ENCODE measurements at places on chromosomes 1 and 21. TPM values are rescaled to one million over a fixed set of nuclear protein-coding genes. Genes with fewer than 3 reads are reported as not detected.

GRCh38 chr1:227913396-227913763 is 34.4 kb downstream of the WNT9A start:
- no peak overlapping the region for H3K4me3 ChIP-seq
- DNase-seq, result no peak
- peaks cover 12% of the 10 kb centered on the region for H3K27me3 ChIP-seq
- H3K4me1 ChIP-seq, result no peaks in the 10 kb centered on the region

GRCh38 chr1:52684545-52684944 is 13.6 kb downstream of the COA7 start:
- H3K4me3 ChIP-seq, result no peak overlapping the region
- H3K36me3 ChIP-seq, result peaks cover 10% of the 10 kb centered on the region
- DNase-seq, result no peak
- H3K27me3 ChIP-seq, result no peaks in the 10 kb centered on the region
- H3K4me1 ChIP-seq, result no peaks in the 10 kb centered on the region

DNA sequence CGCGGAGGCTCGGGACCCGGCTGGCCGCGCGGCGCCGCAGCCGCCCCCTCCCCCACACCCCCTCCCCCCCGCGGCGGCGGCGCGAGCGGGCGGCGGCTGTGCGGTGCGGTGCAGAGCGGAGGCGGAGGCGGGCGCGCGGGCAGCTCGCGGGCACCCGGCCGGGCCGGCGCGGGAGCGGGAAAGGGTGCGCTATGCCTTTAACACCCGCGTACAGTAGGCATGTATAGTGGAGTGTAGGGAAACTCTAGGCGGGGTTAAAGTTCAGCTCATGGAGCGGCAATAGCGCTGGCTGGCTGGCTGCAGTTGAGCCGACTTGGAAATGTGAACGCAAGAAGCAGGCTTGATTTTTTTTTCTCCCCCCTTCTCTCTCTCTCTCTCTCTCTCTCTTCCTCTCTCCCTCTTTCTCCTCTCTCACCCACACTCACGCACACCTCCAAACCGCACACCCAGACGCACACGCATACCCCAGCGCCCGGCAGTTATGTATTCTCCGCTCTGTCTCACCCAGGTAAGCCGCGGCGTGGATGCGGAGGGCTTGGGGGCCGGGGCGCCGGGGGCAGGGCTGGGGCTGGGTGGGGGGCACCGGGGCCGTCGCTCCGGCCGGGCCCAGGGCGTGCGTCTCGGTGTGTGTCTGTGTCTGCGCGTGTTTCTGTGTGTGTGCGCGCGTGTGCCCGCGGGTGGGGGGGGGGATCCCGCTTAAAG is at the start of gene NFIA:
TSS of gene NFIA (plus strand) at position 251 of the 702 bp plus-strand sequence.
- no peaks in the 10 kb centered on the region for H3K4me1 ChIP-seq
- peak; percentile 50 for DNase-seq
- peak within 1 kb of the TSS; percentile 65 for H3K4me3 ChIP-seq

Gene SPATA1
- polyA plus RNA-seq, result not detected

Gene C1QTNF12
- polyA plus RNA-seq, result 2.6 TPM

Gene REN
- polyA plus RNA-seq, result 1.2 TPM

DNA sequence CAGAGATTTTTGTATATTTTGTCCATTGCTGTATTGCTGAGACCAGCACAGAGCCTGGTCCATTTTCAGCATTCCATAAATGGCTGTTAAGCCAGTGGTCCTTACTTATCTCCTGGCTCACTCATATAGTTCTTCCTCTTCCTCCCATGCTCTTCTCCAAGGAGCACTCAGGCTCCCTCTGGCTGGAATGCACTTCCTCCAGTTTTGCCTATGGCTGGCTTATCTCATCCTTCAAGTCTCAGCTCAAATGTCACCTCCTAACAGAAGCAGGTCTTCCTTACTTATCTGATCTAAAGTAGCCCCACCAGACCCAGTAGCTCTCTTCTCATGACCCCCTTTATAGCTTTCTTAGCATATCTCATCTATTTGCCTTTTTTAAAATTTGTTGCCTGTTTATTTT is 146.9 kb downstream of the SLC30A10 start:
- DNase-seq, result no peak
- H3K27me3 ChIP-seq, result no peaks in the 10 kb centered on the region
- H3K36me3 ChIP-seq, result no peaks in the 10 kb centered on the region

Gene OR2T4
- not detected for polyA plus RNA-seq

DNA sequence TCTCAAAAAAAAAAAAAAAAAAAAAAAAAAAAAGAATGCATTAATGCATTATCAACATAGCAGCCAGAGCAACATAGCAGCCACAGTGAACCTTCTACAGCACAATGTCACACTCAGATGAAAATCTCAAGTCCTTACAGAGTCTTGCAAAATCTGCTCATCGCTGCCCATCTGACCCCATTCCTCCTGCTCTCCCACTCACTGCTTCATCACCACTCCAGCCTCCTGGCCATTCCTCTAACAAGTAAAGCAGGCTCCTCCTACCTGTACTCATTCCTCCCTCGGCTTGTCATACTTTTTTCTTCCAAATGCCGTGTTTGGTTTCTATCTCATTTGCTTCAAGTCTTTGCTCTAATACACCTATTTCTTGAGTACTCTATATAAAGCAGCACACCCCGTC is 29.5 kb downstream of the BRINP2 start:
- H3K4me1 ChIP-seq, result no peaks in the 10 kb centered on the region
- DNase-seq, result no peak
- H3K27ac ChIP-seq, result no peak overlapping the region
- no peaks in the 10 kb centered on the region for H3K36me3 ChIP-seq
- H3K4me3 ChIP-seq, result no peak overlapping the region
- H3K27me3 ChIP-seq, result no peaks in the 10 kb centered on the region

- H3K4me3 ChIP-seq, result no peak overlapping the region
- peak; percentile 11 for DNase-seq
- no peaks in the 10 kb centered on the region for H3K27me3 ChIP-seq
These were observed 59.3 kb upstream of the NEGR1 start for GRCh38 chr1:72341661-72342060.

Gene F3
- 126 TPM for polyA plus RNA-seq

Gene SRSF11
- 149 TPM for polyA plus RNA-seq

DNA sequence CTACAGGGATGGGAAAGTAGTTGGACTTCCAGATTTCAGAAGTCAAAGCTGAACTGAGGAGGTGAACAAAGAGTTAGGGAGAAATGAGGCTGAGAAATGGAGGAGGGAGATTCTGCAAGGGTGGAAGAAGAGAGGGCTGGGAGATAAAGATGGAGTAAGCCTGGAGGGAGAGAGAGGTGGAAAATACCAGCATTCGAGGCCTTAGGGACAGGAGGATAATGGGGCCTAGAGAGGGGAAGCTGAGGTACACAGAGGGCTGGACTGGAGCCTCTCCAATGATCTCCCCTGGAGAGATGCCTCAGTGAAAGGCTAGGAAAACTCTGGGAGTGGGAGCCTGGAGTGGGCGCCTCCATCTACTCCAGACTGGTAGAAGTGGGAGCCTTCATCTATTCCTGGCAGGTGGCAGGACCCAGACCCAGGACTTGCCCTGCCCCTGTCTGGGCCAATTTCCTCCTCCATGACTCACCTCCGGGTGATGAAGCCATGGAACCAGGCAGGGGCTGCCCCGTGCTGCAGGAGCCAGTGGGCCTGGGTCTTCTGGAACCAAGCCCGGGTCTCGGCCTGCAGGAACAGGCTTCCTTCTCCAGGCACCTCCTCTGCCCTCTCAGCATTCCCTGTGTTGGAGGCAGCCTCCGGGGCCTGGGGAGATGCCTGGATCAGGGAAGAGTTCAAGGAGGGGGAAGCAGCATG is 1.9 kb downstream of the SH2D2A start:
- no peak for DNase-seq
- no peaks in the 10 kb centered on the region for H3K36me3 ChIP-seq
- H3K27ac ChIP-seq, result no peak overlapping the region
- H3K27me3 ChIP-seq, result peaks cover 35% of the 10 kb centered on the region
- peaks cover 14% of the 10 kb centered on the region for H3K4me1 ChIP-seq

- H3K4me1 ChIP-seq, result no peaks in the 10 kb centered on the region
- H3K27me3 ChIP-seq, result no peaks in the 10 kb centered on the region
These were observed 16.6 kb upstream of the CD55 start for GRCh38 chr1:207304710-207305488.

DNA sequence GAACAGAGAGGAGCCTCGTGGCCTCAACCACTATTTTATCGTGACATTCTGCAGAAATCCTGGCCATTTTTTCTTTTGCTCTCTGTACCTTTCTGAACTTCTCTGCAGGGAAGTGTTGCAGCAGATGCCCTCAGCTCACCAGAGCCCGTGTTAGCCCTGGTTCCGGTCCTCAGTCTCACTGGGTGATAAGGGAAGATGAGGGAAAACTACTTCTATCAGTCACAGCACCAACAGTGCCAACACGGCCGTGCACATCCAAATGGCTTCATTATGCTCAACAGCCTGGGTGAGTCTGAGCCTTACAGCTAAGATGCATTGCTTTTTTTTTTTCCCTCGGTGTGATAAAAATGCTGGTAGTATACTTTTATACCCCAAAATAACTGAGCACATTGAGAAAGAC is 93.0 kb downstream of the KIF26B start:
- H3K4me1 ChIP-seq, result no peaks in the 10 kb centered on the region
- H3K27ac ChIP-seq, result no peak overlapping the region
- no peak for DNase-seq
- no peaks in the 10 kb centered on the region for H3K27me3 ChIP-seq

Gene PDC
- not detected for polyA plus RNA-seq

DNA sequence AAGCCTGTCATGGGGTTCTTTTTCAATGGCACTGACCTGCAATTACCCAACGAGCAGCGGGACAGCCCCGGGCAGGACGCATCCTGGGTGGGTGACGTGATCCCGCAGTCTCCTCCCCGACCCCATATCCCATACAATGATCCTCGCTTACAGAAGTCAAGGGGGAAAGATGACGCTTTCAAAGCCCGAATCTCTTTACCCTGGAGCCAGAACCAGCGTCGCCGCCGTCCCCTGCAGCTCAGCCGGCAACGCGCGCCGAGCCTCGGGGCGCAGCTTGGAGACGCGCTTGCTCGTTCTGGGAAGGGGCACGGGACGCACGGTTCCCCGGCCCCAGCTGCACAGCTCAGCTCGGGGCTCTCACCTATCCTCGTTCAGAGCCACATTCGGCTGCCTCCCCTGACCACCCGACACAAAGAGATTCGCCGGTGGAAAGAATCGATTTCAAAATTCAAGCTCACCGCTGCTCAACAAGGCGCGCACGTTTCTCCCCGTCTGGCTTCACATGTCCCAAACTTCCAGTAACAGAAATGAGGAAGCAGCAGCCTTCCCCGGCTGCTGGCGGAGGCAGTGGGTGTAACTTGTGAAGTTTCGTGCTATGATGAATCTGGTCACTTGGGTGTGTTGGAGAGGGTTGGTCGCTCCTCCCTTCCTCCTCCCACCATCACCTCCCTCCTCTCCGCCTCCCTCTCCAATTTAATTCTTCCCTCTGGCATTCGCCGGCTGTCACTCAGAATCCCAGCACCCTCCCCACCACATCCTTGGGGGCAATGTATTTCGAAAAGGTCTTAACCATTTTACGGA is at the start of gene TIAM1:
TSS of gene TIAM1 (minus strand) at position 582 of the 801 bp plus-strand sequence. CDS start 77,289 bp downstream, outside the sequence.
- peak; percentile 66 for DNase-seq
- no peaks in the 10 kb centered on the region for H3K36me3 ChIP-seq
- peak within 1 kb of the TSS; percentile 54 for H3K4me3 ChIP-seq
- H3K4me1 ChIP-seq, result no peaks in the 10 kb centered on the region

DNA sequence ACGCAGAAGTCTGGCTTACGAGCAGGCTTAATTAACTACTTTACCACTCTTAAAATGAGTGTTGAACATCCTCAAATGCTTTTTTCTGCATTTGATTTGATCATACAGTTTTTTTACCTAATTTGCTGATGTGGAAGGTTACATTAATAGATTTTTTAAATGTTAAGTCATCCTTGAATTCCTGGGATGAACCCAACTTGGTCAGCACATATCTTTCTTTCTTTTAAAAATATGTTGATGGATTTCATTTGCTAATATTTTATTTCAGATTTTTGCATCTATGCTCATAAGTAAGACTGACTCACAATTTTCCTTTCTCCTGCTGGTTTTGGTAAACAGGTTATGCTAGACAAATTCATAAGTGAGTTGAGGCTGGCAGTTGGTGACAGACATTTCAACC is 82.9 kb downstream of the LHX4 start:
- peaks cover 3% of the 10 kb centered on the region for H3K36me3 ChIP-seq
- H3K27ac ChIP-seq, result no peak overlapping the region
- peak; percentile 39 for DNase-seq

Gene GBP4
- not detected for polyA plus RNA-seq

Gene NHLH1
- 0.26 TPM for polyA plus RNA-seq

DNA sequence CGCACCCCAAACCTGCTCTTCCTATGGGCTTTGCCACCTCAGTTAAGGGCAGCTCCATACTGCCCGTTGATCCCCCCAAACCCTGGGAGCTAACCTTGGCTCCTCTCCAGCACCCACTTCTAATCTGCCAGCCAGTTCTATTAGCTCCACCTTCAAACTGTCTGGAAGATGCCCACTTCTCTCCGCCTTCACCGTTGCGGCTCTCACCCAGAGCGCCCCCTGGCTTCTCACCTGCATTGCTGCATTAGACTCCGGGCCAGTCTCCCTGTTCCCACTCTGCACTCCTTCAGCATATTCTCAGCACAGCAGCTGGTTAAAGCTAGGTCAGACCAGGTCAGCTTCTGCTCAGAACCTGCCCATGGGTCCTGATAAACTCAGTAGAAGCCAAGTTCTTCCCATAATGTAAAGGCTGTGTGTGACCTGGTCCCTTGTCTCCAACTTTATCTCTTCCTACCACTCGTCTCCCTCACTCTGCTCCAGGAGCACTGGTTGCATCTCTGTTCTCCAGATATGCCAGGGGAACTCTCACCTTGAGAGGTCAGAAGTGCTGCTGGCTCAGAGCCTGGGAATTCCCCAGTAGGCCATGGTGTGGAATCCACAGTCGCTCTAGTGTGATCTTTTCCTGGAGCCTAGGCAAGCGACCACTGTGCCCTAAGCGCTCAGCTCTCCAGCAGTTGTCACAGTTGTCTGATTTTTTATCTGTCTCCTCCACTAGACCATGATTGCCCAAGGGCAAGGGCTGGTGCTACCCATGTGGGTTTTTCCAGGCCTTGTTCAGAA is 150.3 kb downstream of the HMGB4 start:
- H3K27me3 ChIP-seq, result no peaks in the 10 kb centered on the region
- no peaks in the 10 kb centered on the region for H3K36me3 ChIP-seq
- DNase-seq, result no peak
- H3K4me3 ChIP-seq, result no peak overlapping the region
- no peaks in the 10 kb centered on the region for H3K4me1 ChIP-seq
- H3K27ac ChIP-seq, result no peak overlapping the region

- H3K4me3 ChIP-seq, result no peak overlapping the region
- no peak overlapping the region for H3K27ac ChIP-seq
- no peaks in the 10 kb centered on the region for H3K27me3 ChIP-seq
These were observed 190.2 kb upstream of the SGIP1 start for GRCh38 chr1:66343569-66344325.

Gene CAPN9
- not detected for polyA plus RNA-seq

Gene ADAMTS5
- polyA plus RNA-seq, result 0.58 TPM

DNA sequence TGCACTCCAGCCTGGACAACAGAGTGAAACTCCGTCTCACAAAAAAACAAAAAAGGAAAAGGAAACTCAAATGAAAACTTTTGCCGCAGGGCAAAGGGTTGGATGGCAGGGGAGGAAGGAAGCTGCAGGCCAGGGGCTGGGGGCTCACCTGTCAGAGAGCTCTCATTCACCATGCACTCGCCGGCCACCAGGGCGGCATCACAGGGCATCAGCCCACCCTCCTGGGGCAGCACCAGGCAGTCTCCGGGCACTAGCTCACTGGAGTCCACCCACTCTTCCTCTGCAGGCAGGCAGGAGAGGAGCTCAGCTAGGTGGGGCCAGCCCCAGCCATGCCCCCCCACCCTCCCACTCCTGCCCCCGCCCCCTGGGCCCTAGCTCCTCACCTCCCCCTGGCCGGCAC is 11.9 kb downstream of the ATP13A2 start:
- H3K4me1 ChIP-seq, result peaks cover 2% of the 10 kb centered on the region
- no peak overlapping the region for H3K27ac ChIP-seq
- DNase-seq, result no peak
- H3K4me3 ChIP-seq, result no peak overlapping the region
- no peaks in the 10 kb centered on the region for H3K27me3 ChIP-seq

GRCh38 chr1:17297991-17298390 is 10.0 kb upstream of the PADI4 start:
- no peaks in the 10 kb centered on the region for H3K36me3 ChIP-seq
- no peak for DNase-seq

Gene SELENBP1
- polyA plus RNA-seq, result 54.9 TPM
